Renal cortical epithelial cell (primary cell): ENCODE measurements at places on chromosomes 1 and 21. TPM values are rescaled to one million over a fixed set of nuclear protein-coding genes. Genes with fewer than 3 reads are reported as not detected.
A peak's percentile ranks its signal among the peaks of the same experiment; 100 is the strongest.

- DNase-seq, result no peak
Measured at GRCh38 chr1:112603012-112603411, 15.9 kb downstream of the ST7L start.

DNA sequence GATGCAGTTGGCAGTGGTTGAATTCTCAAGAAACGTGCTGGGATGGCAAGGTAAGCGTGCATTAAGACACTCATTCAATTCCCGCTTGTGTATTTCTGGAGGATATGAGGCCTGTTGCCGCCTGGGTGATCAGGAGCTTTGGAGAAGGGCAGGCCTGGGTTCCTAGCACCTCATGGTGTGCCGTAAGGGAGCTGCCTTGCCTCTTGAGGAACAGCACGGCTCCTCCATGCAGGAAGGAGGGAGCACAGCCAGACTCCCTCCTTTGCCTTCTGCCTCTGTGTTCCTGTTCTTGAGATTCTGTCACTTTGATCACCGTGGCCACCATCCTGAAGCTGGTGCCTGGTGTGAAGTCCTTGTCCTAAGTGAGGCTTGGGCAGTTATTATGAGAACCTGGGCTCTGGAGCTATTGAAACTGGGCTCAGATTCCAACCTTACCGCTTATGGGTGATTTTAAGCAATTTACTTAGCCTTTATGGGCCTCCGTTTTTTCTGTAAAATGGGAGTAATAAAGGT, 18.3 kb downstream of the SLFNL1 start:
- DNase-seq, result no peak

S100B gene
- not detected in 2 replicates for total RNA-seq

GRCh38 chr1:27166929-27167328, 12.0 kb upstream of the SLC9A1 start:
- no peak for DNase-seq

DNA sequence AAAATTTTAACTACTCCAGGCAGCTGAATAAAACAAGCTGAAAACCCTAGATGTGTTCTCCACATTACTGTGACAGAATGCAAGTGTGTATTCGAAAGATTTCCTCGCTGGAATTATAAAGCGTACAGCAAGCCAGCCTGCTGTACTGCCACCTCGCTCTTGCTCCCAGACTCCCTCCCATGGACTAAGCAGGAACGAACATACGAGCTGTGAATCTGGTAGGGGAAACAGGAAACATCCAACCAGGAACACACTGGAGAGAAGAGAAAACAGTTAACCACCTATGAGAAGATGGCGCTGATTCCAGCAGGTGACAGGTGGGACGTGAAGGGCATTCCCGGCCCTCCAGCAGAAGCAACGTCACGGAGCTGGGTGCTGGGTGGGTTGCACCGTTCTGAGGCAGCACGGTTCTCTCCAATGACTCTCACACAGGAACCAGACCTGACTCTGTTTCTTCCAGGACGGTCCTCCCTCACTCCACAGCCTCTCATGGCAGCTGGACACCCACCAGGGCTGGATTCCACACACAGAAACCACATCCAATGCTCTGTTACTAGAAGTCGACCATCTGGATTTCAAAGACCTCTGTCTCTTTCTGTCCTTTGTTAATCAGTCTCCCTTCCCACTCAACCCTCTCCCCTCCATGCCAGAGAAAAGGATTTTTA, 219.2 kb downstream of the RERE start:
- peak; percentile 66 for DNase-seq

GRCh38 chr1:107563441-107563840, 401.5 kb downstream of the VAV3 start:
- DNase-seq, result no peak

DNA sequence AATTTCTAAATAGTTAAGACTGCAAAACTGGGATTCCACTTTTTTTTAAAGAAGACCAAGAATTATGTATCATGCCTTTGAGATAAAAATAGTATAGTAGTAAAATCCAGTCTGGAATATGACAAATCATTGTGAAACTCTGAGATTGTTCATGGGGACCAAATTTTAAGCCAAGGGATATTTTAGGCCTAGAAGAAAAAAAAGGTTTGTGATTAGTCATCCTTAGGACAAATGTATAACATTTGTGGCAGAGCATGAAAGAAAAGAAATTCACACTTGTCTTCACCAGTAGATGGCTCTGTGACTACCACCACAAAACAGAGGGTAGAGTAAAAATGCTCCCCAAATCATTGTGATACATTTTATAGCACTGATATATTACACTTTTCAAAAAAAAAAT, 226.1 kb downstream of the KCTD3 start:
- peak; percentile 9 for DNase-seq

SLC27A3 gene
- total RNA-seq, result 5.0 and 8.5 TPM in 2 replicates

- DNase-seq, result no peak
Measured at GRCh38 chr1:63632110-63632509, 38.9 kb downstream of the PGM1 start.

- DNase-seq, result no peak
Measured at GRCh38 chr1:197199923-197200271, 53.4 kb upstream of the ASPM start.

DNA sequence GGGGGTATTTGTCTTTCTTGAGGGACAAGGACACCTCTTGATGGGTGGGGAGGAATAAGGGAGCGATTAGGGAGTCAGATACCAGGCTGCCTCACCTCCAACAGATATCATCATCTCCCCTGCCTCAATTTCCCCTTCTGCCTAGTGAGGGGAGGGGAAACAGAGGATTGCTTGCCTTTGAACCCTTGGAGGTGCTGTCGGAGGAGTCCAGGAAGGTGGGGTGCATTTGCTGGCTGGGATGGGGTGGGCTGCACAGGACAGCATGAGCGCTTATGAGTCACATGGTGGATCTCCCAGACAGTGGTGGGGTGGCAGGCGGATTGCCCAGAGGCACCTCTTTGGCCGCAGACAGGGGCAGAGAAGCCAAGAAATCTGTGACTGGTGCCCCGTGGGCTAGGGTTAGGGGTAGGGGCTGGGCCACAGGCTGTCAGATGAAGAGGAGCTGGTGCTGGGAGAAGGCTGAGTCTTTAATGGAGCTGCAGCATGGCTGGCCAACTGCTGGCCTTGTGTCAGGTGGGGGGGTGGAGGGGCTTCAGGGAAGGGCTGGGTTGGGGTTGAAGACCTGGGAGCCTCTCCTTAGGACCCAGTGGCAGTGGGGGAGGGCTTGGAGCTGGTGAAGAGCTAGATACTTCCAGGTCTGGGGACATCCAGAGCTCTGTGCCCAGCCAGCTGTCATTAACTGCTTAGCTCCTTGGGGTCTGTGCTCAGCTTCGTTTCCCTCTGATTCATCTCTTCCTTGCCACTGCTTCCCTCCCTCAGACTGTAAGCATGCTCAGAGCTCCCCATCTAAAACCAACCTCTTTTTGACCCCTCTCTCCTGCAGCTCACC, 7.0 kb upstream of the ADORA1 start:
- no peak for DNase-seq

DNA sequence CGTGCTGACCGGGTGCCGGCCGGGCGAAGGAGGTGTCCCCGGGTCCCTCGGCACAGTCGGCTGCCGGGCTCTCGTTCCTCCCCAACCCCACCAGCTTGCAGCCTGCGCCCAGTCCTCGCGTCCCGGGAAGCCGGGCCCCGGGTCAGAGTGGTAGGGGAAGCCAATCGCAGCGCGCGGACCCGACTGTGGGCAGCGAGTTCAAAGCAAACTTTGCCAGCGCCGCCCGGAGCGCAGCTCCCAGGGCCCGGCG, 328 bp downstream of the MYCL start:
- no peak for DNase-seq

- peak; percentile 73 for DNase-seq
Measured at GRCh38 chr1:1157426-1157913, 16.2 kb upstream of the TTLL10 start.

GRCh38 chr1:113282008-113282892, 108.1 kb upstream of the MAGI3 start:
- no peak for DNase-seq

DNA sequence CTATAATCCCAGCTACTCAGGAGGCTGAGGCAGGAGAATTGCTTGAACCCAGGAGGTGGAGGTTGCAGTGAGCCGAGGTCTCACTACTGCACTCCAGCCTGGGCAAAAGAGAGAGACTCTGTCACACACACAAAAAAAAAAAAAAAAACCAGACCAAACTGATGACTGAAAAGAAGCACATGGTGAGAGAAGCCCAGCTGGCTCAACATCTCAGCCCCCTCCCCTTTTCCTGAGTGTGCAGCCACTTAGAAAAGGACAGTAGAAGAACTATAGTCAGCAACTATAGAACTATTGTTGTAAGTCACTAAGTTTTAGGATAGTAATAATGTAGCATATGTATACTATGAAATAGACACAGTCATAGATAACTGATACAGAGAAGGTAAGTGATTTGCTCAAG, 87.2 kb upstream of the RALGPS2 start:
- no peak for DNase-seq

GRCh38 chr1:85330711-85331290, 54.4 kb upstream of the BCL10 start:
- DNase-seq, result peak; percentile 95

DNA sequence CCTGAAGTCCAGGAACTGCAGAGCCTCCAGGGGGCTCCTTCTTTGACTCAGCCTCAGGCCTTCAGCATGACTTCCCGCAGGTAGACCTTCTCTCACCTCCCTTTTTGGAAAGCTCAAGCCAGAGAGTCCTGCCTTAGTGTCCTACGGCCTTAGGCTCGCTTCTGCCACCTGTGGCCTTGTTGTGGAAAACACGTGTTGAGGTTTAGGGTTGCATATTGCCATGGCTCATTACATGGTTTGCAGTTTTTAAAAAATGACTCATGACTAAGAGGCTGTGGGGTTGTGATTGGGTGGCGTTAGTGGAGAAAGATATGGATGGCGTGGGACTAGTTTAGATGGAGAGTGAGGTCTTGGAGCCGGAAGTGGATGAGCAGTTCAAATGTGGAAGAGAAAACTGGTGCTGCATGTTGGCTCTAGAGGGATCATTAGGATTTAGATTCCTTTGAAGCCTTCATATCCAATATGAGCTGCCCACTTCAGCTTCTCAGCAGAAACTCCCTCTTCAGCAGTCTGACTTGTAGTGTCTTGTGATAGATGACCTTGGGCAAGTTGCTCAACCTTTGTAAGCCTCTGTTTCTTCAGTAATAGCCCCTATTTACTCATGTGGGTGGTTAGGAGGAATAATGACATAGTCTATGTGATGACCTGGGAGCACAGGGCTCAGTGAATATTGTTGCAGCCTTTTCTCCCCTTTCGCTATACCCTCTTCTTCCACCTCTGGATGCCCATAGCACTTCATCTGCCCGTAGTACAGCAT, 6.5 kb upstream of the FGGY start:
- peak; percentile 70 for DNase-seq

OPTC gene
- not detected in 2 replicates for total RNA-seq

B4GALT2 gene
- 36.8 and 65.8 TPM in 2 replicates for total RNA-seq

DNA sequence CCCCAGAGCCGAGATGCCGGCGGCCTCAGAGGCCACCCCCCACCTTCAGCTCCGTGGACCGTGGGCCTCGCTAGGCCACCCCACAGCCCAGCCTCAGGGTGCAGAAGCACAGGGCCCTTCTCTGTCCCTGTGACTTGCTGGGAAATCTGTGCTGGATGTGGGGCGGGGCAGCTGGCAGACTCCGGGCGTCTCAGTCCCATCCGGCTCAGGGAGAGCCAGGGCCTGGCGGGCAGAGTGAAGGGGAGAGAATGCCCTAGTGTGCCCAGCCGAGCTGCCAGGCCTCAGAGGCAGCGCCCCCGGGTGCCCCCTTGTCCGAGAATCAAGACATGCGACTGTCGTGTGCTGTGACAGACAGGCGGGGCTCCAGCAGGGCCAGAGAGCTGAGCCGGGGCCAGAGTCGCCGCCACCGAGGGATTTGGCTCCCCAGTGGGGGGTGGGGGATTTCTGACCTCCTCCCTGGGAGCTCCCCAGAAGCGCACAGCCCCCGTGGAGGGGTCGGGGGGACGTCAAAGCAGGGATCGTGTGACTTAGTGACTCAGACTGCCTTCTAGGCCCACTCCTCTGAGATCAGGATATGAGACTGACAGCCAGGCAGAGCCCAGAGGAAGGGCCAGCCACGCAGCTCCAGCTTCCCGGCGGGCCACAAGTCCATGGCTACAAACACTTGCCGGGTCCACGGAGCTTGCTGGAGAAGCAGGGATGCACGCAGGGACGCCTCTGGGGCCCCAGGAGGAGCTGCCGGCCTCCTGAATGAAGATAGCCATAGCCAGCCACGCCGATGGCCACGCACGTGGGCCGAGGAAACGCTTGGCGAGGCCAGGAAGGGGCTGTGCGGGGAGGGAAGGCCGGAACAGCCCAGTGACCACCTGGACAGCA, 11.9 kb downstream of the COL6A1 start:
- DNase-seq, result no peak

- no peak for DNase-seq
Measured at GRCh38 chr1:86435327-86435726, 11.4 kb downstream of the CLCA2 start.
